ENCODE measurements at places on chromosomes 11 and 22. TPM values are rescaled to one million over a fixed set of nuclear protein-coding genes. Genes with fewer than 3 reads are reported as not detected.

The SLN gene
- 441 TPM for total RNA-seq

The GGTLC3 gene
- 0.29 TPM for total RNA-seq

The OR8G5 gene
- total RNA-seq = not detected

The PRG3 gene
- 1.1 TPM for total RNA-seq

The PMM1 gene
- 42.2 TPM for total RNA-seq

The FAM227A gene
- 9.8 TPM for total RNA-seq

The APOA4 gene
- 0.35 TPM for total RNA-seq

The NAALADL1 gene
- 20.2 TPM for total RNA-seq
